H9 (cell line): ENCODE measurements at places on chromosomes 5 and 9.

- DNase-seq: no peak
Measured at GRCh38 chr5:36108758-36109460, 42.2 kb upstream of the UGT3A2 start.

DNA sequence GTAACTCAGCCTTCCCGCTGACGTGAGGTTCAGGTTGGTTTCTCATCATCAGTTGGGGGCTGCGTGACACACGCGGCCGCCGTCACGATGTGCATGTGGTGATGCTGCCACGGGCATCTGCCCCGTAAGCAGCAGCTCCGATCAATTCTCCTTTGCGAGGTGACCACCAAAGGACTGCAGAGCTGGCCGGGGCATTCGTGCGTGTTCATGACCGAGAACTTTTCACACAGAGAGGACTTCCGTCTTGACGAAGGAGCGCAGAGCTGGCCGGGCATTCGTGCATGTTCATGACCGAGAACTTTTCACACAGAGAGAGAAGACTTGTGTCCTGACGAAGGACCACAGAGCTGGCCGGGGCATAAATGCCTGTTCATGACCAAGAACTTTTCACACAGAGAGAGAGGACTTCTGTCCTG is 3.8 kb upstream of the LCN1 start:
- peak; percentile 20 for DNase-seq

GRCh38 chr5:77239126-77239741 is 28.8 kb downstream of the PDE8B start:
- no peak for DNase-seq

- no peak for DNase-seq
Measured at GRCh38 chr5:179909224-179909623, 1.5 kb upstream of the TBC1D9B start.

- DNase-seq: no peak
Measured at GRCh38 chr5:81724108-81724507, 26.8 kb downstream of the SSBP2 start.

- DNase-seq: no peak
Measured at GRCh38 chr5:42035526-42035925, 110.4 kb downstream of the FBXO4 start.

GRCh38 chr9:78031893-78032729 is 500 bp upstream of the GNAQ start:
- peak; percentile 88 for DNase-seq

GRCh38 chr9:110028271-110028670 is 179.7 kb downstream of the C9orf152 start:
- no peak for DNase-seq

- DNase-seq: no peak
Measured at GRCh38 chr9:94801234-94801633, 74.7 kb downstream of the AOPEP start.

DNA sequence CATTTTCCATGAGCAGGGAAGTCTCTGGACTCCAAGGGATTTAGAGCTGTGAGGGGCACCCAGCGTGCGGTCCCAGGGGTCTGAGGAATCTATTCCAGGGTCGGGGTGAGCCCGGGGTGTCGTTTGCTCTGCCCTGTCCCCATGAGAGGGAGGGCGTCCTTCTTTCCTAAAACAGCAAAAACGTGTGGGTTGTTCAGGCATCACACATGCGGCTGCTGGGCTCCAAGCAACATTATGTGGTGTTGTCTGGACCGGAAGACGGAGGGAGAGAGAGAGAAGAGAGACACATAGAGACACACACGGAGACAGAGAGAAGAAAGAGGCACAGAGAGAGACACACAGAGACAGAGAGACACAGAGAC is 42.7 kb upstream of the COL5A1 start:
- no peak for DNase-seq

DNA sequence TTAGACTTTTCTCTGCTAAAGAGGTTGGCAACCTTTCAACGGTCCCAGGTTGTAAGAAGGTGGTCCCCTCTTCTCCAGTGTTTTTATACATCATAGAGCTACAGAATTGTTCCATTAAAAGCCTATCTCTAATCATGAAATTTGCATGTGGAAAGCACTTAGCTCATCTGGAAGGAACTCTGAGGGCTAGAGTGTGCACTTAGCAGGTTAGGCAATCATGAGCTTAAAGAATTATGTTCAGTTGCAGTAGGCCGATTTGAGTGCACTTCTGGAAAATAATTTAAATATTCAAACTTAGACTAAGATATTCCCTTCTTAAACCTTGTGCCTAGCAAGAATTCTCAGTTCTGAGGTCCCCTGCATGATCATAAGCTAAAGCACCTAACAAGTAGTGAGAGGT is 468.7 kb downstream of the SPATA31D1 start:
- DNase-seq: no peak

GRCh38 chr5:91132550-91132949 is 250.6 kb downstream of the ARRDC3 start:
- no peak for DNase-seq

GRCh38 chr5:142716963-142717362 is 31.1 kb upstream of the FGF1 start:
- peak; percentile 82 for DNase-seq
